ENCODE measurements at places on chromosomes 7 and 10. TPM values are rescaled to one million over a fixed set of nuclear protein-coding genes. Genes with fewer than 3 reads are reported as not detected.

Gene CYP2E1
- total RNA-seq = not detected

- H3K27me3 ChIP-seq = peaks cover 52% of the 10 kb centered on the region
- no peak overlapping the region for H3K27ac ChIP-seq
- no peak overlapping the region for H3K4me3 ChIP-seq
- H3K4me1 ChIP-seq = peaks cover 19% of the 10 kb centered on the region
- no peak for DNase-seq
Measured at GRCh38 chr7:150924369-150924781, 53.7 kb downstream of the KCNH2 start.

Gene UNCX
- total RNA-seq = not detected

Gene IFIT2
- 7.3 TPM for total RNA-seq

DNA sequence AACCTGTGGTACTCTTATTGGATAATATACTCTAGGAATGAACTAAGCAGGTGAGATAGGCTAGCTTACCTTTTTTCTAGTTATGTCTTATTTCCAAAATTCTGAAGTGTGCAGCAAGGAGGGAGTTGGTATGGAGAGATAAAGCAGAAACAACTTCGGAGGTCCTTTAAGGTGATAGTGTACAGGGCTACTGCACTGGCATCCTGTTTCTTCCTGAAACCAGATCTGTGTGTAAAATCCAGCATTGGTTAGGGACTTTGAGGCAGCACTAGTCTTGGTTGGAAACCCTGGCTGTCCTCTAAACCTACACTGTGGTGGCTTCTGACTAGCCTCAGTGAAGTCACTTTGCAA lies 66.9 kb upstream of the STRIP2 start:
- H3K4me1 ChIP-seq = peaks cover 16% of the 10 kb centered on the region
- no peak overlapping the region for H3K4me3 ChIP-seq
- no peak for DNase-seq
- H3K27ac ChIP-seq = no peak overlapping the region
- H3K27me3 ChIP-seq = peaks cover 2% of the 10 kb centered on the region

- H3K27ac ChIP-seq = no peak overlapping the region
- H3K4me1 ChIP-seq = no peaks in the 10 kb centered on the region
- H3K27me3 ChIP-seq = no peaks in the 10 kb centered on the region
- no peak overlapping the region for H3K4me3 ChIP-seq
- DNase-seq = no peak
- H3K36me3 ChIP-seq = no peaks in the 10 kb centered on the region
Measured at GRCh38 chr7:86784765-86785164, 141.1 kb downstream of the GRM3 start.

DNA sequence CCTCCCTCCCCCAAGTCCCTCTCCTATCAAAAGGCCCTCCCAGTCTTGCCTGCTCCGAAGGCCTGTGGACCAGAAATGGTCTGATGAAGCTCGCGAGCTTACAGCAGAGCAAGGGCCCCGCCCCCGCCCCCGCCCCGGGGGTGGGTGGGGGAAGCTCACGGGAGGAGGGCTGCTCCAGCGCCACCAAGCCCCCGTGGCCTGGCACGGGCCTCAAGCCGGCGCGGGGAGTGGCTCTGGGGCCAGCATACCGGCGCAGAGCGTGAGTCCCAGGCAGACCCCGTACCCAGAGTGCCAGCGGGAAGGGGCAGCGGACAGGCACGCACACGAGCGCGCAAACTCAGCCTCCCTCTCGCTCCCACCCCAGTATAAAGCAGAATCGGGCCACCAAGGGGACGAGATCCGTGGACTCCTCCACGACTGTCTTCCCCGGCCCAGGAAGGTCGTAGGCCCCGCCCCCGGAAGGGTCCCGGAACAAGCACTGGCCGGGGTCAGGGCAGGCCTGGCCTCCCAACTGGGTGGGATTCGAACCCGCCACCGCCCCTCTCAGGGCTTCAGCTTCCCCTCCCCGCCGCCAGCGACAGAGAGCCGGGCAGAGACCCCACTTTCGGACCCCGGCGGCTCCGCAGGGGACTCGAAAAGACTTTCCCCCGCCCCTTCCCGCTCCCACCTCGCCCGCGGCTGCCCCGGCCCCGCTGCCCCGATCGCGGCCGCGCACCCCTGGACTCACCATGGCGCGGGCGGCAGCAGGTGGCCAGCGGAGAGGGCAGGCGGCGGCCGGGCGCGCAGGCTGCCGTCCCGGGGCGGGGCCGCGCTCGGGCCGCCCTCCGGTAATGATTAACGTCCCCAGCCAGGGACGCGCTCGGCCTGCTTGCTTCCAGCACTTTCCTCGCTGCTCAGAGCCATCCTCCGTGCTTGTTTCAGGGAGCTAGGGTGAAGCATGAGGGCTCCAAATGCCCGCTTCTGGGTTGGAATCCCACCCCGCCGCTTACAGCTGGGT lies at the start of gene PCBD1:
Gene PCBD1 (minus strand): TSS at position 762 of the 997 bp plus-strand sequence. CDS start 32 bp downstream, at position 730.
- peaks cover 18% of the 10 kb centered on the region for H3K4me1 ChIP-seq
- H3K36me3 ChIP-seq = peaks cover 15% of the 10 kb centered on the region
- H3K4me3 ChIP-seq = peak within 1 kb of the TSS; percentile 80
